ENCODE measurements at places on chromosomes 3 and 15.

DNA sequence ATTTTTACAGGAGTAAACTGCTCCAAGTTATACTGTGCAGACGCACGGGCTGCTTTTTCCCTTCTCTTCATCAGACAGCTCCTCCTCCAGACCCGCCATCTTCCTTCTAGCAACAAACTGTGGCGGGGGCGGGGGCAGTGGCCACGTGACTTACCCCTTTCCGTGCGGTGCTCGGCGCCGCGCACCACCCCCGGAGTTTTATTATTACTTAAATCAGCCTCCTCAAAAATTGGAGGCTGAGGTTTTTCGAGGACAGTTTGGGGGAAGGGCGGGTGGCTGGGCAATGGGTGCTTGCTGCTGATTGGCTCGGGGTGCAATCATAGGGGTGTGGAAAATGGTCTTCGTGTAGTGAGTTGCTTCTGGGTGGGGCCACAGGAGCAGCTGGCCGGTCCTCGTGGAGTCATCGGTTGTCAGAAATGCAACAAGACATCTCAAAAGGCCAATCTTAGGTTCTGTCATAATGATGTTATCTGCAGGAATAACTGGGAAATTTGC is 77.1 kb upstream of the MFGE8 start:
- DNase-seq = peak; percentile 40

GRCh38 chr15:84921121-84921520 is 36.7 kb downstream of the SLC28A1 start:
- no peak for DNase-seq

GRCh38 chr3:37935756-37936666 is 54.6 kb upstream of the VILL start:
- DNase-seq = no peak

DNA sequence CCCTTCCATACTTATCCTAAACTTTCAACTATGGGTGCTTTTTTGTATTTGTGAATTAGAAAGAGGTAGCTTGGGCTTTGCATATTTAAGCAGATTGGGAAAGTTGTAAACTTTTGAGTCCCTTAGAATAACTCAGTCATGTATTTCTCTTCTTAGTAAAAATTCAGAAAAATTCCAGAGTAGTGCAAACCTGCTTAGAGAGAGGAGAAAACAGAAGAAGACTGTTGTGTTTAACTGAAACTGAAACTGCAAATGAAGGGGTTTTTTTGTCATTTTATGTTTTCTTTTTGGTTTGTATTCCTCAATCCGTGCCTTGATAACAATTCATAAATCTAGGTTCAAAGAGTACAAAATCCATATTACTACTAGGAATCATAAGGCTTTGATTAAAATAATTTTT is 31.3 kb downstream of the CD200 start:
- DNase-seq = no peak

GRCh38 chr15:48041454-48041853 is 79.3 kb upstream of the SLC24A5 start:
- no peak for DNase-seq

GRCh38 chr15:64928626-64929220 is 17.0 kb downstream of the ANKDD1A start:
- DNase-seq = no peak

GRCh38 chr15:87757084-87757483 is 499.5 kb downstream of the NTRK3 start:
- DNase-seq = no peak

DNA sequence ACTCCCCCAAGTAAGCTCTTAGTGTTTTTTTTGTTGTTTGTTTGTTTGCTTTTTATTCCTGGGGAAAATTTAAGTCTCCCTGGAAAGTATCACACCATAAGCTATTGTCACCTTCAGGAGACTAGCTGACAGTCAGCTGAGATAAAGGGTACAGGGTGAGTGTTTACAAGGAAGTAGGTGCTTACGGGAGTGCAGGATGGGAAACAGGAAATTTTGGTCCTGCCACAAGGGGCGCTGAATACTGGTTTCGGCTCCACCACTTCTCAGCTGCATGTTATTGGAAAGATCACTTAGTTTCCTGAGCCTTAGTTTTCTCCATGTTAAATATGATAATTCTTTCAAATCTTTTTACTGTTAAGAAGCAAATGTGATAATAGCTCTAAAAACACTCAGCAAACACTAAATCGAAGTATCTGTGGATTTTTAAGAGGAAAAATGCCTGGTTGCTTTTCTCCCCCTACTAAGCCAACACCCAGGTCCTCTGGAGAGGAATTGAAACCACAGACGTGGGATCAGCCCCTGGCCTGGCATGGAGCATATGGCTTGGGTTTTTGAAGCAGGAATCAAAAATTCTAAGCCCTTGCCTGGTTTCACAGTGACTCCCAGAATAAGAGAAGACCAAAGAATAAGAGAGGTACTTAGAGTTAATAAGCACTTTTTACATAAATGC is 90.7 kb downstream of the SCN11A start:
- DNase-seq = peak; percentile 81

DNA sequence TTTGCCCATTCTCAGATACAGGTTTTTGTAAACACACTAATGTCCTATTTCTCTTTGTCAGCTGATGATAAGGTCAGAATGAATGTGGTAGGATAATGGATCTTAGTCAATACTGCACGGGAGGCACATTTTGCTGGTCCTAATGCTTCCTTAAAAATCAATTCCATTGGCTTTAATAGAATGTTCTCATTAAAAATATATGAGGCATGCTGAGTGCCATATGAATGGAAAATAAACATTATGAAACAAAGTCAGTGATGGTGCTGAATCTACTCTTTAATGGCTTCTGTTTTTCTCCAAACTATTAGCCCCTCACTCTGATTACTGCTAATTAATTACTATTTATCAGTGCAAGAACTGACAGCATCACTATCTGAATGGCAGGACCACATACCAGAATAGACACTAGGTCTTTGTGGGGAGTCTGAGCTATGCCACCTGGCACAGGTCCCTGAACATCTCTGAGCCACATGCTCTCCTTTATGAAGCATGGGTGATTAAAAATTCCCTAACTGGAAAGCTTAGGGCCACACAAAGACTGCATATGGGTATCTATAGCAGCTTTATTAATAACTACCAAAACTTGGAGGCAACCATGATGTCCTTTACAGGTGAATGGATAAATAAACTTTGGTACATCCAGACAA is 278.9 kb downstream of the MEX3B start:
- DNase-seq = no peak

GRCh38 chr3:68996356-68996995 is 17.0 kb downstream of the EOGT start:
- DNase-seq = no peak

GRCh38 chr3:138093721-138094120 is 21.7 kb downstream of the DZIP1L start:
- no peak for DNase-seq

DNA sequence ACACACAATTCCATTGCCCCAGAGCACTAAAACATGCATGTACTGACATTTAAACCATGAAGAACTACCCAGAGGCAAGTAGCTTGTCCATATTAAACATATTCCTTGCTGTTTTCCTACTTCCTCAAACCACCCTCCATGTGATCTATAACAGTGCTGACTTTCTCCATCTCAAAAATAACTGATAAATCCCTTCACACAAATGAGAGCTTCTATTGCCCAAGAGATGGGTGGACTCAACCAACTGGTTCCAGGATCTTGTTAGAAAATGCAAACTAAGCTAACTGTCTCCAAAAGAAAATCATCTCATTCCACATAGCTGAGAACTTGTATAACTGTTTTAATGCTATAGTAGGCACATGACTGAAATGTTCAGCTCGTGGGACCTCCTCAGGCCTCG is 29.6 kb downstream of the DCLK3 start:
- DNase-seq = no peak

- DNase-seq = no peak
Measured at GRCh38 chr15:75181780-75182179, 19.9 kb upstream of the C15orf39 start.

DNA sequence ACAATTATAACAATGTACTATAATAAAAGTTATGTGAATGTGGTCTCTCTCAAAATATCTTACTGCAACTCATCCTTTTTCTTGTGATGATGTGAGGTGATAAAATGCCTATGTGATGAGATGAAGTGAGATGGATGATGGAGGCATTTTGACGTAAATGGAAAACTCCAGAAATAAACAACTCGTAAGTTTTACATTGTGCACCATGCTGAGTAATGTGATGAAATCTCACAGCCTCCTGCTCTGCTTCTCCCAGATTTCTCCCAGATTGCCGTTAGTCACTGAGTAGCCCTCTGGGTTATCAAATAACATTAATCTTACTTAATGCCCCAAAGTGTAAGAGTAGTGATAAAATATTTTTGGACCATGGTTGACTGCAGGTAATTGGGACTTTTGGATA is 64.8 kb upstream of the SLCO2A1 start:
- DNase-seq = no peak

DNA sequence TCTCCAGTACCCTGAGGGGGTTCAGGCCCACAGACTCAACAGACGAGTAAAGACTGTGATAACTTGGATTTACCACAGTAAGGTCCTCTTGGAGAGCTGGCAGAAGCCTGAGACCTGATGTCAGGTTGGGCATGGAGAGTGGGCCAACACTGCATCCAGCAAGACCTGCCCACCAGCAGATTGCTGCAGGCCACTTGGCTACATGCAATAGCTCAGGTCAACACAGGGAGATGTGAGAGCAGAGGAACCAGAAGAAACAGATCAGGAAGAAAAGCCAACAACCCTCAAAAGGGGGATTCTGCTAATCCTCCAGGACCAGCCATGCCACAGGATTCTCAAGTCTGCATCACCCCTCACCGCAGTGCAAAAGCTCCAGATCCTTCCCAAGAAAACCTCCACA is 1.7 kb upstream of the IP6K1 start:
- DNase-seq = no peak

GRCh38 chr3:65776494-65776893 is 262.2 kb downstream of the MAGI1 start:
- no peak for DNase-seq

GRCh38 chr3:1068985-1069384 is 23.8 kb upstream of the CNTN6 start:
- no peak for DNase-seq

- peak; percentile 40 for DNase-seq
Measured at GRCh38 chr3:155753038-155753639, 8.3 kb upstream of the PLCH1 start.

DNA sequence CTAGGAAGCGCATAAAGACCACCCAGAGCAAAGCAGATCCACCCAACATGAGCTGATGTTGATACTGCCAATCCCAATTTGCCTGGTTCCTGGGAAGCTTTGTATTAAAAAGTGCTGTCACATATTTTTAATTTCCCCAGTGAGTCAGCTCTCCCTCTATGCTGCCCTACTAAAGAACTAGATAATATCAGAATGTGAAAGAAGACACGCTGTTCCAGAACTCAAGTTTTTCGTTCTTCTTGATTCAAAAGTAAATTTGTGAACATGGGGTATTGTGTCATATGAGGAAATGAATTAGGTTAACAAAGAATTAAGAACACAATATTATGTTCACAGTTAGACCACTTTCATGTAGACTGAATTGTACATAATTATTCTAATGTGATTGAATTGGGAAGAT is 734.2 kb upstream of the ALCAM start:
- DNase-seq = no peak

- DNase-seq = peak; percentile 16
Measured at GRCh38 chr3:108090049-108090700, 656 bp downstream of the CD47 start.

GRCh38 chr3:171797873-171798272 is 12.4 kb downstream of the PLD1 start:
- DNase-seq = no peak

- no peak for DNase-seq
Measured at GRCh38 chr3:122623031-122623829, 45.8 kb downstream of the PARP15 start.

DNA sequence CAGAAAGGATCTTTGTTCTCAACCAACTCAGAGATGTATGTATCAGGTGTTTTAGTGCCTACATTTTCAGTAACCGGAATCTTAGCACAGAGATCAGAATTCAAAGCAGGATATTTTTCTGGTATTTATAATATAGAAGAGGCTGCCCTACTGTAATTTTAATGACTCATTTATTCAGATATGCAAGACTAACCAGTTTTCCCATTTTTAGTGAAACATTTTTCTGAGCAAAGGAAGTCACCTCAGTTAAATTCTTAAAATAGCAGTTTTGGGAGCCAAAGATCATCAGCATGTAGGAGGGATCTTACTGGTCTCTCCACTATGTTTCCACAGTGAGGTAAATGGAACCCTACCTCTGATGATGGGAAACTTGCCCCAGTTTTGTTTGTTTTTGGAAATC is 42.0 kb downstream of the SRP14 start:
- no peak for DNase-seq

GRCh38 chr3:49513494-49514124 is 40.7 kb upstream of the BSN start:
- DNase-seq = no peak

GRCh38 chr3:52451237-52452083 is 2.4 kb downstream of the TNNC1 start:
- DNase-seq = no peak

- DNase-seq = no peak
Measured at GRCh38 chr3:123668906-123669305, 84.1 kb upstream of the HACD2 start.

- no peak for DNase-seq
Measured at GRCh38 chr3:181721046-181721875, 9.5 kb downstream of the SOX2 start.

GRCh38 chr3:187082758-187083375 is 56.4 kb downstream of the RPL39L start:
- no peak for DNase-seq

- DNase-seq = no peak
Measured at GRCh38 chr3:111269777-111270176, 198.2 kb downstream of the NECTIN3 start.

- peak; percentile 51 for DNase-seq
Measured at GRCh38 chr3:49803465-49804140, 542 bp downstream of the INKA1 start.

GRCh38 chr3:105014631-105015030 is 352.1 kb upstream of the ALCAM start:
- DNase-seq = no peak

DNA sequence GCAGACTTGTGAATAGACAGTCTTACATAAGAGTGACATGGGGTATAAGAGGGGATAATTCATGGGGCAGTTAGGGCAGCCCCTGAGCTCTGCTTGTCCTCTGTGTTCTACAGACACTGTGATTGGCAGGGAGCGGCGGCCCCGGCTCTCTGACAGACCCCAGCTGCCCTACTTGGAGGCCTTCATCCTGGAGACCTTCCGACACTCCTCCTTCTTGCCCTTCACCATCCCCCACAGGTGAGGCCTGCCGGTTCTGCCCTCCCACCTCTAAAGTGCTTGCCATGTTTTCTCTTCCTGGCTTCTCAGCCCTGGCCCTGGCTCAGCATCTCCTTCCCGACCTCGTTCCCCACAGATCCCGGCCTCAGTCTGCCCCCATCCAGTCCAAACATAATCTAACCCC is 3.4 kb downstream of the CYP1A2 start:
- DNase-seq = no peak

GRCh38 chr3:169158379-169158778 is 505.1 kb downstream of the MECOM start:
- no peak for DNase-seq

- DNase-seq = no peak
Measured at GRCh38 chr15:86062646-86063243, 16.9 kb upstream of the AGBL1 start.

DNA sequence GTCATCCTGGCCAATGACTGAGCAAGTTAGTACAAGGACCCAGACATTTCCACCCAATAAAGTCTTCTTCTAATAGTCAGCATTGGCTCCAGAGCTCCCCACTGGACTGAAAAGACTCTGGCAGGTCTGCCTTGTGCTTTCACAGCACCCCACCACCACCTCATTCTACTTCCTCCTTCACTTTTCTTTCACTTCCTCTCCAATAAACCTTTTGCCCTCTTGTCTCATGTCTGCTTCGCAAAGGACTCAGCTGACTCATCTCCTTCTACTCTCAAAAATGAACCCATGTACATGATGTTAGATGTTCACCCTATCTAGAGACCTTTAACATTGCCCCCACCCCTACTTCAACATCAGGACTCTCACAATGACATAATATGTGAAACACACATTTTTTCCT is 181.0 kb upstream of the PPP2R3A start:
- no peak for DNase-seq
